ENCODE measurements at places on chromosomes 12 and 14.
A peak's percentile ranks its signal among the peaks of the same experiment; 100 is the strongest.

GRCh38 chr12:21697904-21698630 lies 40.4 kb upstream of the LDHB start:
- peak; percentile 45 for DNase-seq

- no peak for DNase-seq
Measured at GRCh38 chr14:38080696-38081095, 127.0 kb upstream of the SSTR1 start.

DNA sequence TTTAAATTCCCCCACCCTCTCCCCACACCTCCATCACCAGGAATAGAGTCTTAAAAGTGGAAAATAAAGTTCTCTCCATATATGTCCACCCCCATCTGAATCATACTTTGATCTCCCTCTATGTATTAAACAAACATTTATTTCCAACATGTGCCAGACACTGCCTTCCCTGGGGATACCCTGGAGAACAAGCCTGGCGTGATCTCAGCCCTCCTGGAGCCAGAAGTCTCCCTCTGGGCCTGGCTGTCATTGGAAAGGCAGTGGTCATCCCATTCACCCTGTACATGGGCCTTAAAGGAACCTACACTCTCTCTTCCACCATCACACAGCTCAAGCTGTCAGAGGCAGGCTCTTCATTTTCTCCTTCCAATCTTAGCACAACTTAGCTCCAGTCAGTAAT lies 143.6 kb downstream of the EMP1 start:
- no peak for DNase-seq

DNA sequence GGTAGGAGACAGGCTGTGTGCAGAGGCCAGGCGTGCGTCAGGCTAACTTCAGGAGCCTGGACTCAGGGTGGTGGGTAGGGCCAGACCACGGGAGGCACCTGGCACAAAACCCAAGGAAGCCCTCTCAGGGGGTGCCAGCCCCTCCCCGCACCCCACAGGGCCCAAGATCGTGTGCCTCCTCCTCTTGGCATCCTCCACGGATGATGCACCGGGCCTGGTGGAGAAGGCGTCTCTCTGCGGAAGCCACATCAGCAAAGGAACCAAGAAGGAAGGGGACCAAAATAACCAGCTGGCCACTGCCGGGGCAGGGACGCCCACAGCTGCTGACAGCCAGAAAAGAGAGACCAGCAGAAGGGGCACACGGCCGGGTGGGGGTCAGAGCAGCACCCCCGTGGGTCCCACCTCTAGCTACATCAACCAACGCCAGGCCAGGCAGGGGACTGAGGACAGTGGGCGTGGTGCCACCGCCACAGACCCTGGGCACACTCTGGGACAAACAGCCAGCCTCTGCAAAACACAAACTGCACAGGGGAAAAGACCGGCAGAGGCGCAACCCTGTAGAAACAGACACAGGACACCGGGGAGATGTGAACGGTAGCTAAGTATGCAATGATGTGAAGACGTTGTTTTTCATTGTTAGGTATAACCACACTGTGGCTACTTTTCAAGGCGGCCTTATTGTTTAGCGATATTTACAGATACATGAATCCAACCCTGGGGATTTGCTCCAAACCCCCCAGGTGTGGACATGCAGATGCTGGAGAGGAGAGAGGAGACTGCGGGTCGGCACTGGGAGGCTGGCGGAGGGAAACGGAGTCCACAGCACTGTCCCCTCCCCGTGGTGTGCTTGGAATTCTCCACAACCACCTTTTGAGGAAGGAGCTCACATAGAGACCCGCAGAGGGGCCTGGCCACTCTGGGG lies 26.1 kb upstream of the C14orf180 start:
- DNase-seq: no peak

All from RKO (cell line).